ENCODE measurements at places on chromosomes 2 and 18.

DNA sequence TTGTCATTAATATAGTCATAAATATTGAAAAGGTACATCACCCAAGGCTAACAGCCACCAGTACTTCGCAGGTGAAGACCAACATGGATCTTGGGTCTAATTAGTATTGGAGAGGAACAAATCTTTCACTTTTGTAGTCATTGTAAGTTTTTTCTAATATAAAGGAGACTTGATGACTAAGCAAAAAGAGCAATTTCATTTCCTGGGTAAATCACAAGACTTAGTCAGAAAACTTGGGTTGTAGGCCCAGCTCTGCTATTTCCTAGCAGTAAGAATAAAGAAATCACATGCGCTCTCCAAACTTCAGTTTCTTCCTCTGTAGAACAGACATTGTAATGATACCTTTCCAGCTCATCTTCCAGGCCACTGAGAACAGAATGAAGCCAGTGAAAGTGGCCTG, 40.9 kb downstream of the NRP2 start:
- no peak for DNase-seq

DNA sequence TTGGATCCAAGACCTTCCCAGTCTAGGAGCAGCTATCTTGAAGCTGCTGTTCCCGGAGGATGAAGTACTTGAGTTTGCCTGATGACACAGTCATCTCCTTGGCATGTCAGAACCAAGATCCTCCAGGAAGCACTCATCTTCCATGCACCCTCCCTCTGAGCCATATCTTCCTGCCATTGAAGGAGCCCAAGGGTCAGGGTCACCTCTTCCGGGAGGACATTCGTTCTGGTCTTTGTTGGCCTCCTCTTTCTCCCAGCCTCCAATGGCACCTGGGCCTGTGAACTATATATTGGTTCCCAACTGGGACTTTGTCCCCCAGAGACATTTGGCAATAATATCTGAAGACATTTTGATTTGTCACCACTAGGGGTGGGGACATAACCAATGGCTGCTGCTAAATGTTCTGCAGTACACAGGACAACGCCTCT, 4.2 kb upstream of the MYO7B start:
- no peak for DNase-seq

DNA sequence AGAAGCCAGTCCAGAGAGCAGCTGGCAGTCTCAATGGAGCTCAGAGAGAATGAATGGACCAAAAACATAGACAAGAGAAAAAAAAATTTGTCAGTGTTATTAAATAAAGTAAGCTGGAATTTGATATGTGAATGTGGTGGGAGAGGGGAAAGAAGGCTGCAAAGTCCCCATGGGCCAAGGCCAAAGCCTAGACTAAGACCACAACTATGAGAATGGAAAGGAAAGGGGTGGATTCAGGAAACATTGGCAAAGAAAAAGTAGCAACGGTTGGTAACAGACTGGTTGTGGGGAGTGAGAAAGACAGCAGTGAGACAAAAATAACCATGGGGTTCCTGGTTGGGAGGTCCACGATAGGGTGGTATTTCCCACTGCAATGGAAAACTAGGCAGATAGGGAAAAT, 47.0 kb downstream of the ZEB2 start:
- DNase-seq, result no peak

- no peak for DNase-seq
These were observed 2.1 kb downstream of the AAK1 start for GRCh38 chr2:69641471-69641870.

DNA sequence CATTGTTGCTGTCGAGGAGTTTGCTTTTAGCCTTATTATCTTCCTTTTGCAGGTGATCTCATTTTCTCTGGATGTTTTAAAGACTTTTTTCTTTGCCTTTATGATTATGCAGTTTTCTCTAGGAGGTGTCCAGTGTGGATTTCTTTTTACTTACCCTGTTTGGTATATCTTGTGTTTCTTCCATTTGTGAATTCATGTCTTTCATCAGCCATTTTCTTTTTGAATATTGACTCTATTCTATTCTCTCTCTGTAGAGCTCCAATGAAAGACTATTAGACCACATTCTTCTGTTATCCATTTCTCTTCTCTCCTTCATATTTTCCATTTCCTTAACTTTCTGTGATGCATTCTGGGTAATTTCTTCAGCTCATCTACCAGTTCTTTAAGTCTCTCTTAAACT, 34.4 kb downstream of the CDK15 start:
- no peak for DNase-seq
